Fibroblast of the aortic adventitia (primary cell): ENCODE measurements at places on chromosomes 5 and 9. TPM values are rescaled to one million over a fixed set of nuclear protein-coding genes. Genes with fewer than 3 reads are reported as not detected.

GRCh38 chr9:134484479-134484878 lies 157.1 kb upstream of the COL5A1 start:
- DNase-seq: no peak

DNA sequence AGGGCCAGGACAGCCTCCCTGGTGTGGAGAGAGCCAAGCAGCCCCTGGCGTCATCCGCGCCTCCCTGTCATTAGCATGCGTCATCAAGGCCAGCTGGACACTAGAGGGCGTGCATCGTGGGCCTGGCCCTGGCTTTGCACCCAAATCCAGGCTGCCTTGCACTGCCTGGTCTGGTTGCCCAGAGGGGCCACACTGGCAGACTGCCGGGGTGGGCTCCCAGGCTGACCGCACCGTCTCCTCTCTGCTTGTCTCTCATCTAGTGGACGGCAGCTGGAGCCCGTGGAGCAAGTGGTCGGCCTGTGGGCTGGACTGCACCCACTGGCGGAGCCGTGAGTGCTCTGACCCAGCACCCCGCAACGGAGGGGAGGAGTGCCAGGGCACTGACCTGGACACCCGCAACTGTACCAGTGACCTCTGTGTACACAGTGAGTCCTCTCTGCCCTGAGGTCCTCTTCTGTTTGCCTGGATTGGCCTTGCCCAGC lies 29.0 kb downstream of the HK3 start:
- DNase-seq: peak; percentile 17

DNA sequence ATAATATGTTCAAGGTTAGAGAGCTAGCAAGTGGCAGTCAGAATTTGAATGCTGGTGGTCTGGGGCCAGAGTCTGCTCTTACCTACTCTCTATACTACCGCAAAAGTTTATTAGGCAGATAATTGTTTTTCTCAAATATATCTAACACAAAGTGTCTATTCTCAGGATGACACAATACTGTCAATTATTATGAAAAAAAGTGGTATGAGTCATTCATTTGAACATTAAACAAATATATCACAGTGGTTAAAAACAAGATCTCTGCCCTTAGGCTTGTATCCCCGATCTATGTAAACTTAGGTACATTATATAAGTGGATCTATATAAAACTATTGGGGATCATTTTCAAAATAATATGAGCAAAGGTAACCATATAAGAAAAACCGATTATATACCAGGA lies 354.9 kb downstream of the CETN3 start:
- no peak for DNase-seq

DNA sequence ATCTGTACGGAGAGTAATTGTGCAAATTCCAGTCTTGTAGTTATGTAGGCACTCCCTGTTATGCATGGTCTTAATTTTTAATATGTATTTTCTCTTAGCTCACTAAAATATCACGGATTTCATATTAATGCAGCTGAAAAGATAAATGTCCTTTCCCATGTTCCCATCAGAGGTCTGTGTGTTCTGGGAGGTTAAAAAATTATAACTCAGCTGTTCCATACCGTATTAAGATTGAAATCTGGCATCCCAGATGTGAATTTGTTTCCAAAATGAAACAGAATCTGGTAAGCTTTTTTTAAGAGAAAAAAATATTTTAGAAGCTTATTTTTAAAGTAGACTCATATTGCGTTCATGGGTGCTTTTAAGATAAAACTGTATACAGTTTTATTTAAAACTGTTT lies 44.3 kb downstream of the SEMA6A start:
- no peak for DNase-seq

DNA sequence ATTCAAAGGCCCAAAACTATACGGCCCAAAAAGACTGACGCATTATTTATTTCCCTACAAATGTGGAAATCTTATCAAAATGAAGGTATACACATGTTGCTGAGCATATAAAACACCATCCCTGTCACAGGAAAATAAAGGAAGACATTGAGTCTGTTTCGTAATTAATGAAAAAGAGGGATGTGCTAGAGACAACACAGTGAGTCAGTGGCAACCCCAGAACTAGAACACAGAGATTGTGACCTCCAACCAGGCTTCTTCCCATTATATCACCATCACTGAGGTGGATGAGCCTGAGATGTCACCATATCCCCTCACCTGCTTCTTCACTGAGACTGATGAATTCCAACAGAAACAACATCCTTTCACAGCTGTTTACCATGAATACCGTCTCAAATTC lies 3.8 kb downstream of the NDUFA8 start:
- DNase-seq: no peak

DNA sequence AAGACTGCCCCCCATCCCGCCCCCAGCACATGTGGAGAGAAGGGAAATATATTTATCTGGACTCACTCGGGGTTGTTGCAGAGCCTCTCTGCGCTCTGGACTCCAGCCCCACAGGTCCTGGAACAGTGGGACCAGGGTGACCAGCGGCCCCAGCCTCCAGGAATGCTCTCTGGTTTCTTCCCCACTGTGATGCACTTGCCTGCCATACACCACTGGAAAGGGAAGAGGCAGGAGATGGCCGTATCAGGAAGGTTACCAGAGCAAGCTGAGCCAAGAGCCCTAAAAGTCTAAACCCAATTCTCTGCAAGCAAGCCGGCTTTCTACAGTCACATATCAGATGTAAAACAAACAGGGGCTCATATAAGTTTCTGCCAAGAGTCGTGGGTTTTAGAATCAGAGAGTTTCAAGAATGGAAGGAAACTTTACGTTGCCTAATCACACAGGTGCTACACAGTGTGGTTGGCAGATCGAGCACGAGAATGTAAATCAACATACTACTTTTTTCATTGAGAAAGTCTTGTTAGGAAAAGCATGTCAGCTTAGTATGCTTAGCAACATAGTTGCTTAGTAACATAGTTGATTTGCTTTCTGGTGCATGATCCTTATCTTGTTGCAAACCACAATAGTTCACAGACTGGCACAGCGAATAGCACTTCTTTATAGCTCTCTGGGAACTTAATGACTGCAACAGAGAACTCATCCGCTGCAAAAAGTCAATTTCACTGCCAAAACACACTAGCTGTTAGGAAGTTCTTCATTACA lies 201.2 kb downstream of the TARS1 start:
- peak; percentile 61 for DNase-seq

DNA sequence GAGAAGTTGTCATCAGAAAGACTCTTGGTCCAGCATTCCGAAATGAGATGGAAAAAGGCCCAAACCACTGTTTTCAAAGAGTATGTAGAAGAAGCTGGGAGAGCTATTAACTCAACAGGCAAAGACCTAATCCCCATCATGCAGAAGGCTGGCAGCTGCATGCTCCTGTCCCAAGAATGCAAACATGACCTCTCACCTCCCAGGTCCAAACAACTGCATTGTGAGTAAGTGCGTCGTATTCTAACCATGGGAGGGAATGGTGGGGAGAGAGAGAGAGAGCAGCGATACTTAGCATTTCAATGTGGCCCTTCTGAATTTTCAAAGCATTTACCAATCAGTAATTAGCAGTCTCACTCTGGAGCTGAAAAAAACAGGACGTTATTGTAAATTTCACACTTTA lies 27.6 kb downstream of the TRPC7 start:
- DNase-seq: no peak

- DNase-seq: no peak
These were observed 221.3 kb upstream of the KLF9 start for GRCh38 chr9:70635790-70636189.

NTNG2 gene
- 1.1 and 2.4 TPM in 2 replicates for total RNA-seq

SMIM3 gene
- 15.0 and 61.8 TPM in 2 replicates for total RNA-seq
